Upper lobe of right lung (tissue), 1 donor: ENCODE measurements at places on chromosomes 11 and 22. TPM values are rescaled to one million over a fixed set of nuclear protein-coding genes. Genes with fewer than 3 reads are reported as not detected.
A peak's percentile ranks its signal among the peaks of the same experiment; 100 is the strongest.

DNA sequence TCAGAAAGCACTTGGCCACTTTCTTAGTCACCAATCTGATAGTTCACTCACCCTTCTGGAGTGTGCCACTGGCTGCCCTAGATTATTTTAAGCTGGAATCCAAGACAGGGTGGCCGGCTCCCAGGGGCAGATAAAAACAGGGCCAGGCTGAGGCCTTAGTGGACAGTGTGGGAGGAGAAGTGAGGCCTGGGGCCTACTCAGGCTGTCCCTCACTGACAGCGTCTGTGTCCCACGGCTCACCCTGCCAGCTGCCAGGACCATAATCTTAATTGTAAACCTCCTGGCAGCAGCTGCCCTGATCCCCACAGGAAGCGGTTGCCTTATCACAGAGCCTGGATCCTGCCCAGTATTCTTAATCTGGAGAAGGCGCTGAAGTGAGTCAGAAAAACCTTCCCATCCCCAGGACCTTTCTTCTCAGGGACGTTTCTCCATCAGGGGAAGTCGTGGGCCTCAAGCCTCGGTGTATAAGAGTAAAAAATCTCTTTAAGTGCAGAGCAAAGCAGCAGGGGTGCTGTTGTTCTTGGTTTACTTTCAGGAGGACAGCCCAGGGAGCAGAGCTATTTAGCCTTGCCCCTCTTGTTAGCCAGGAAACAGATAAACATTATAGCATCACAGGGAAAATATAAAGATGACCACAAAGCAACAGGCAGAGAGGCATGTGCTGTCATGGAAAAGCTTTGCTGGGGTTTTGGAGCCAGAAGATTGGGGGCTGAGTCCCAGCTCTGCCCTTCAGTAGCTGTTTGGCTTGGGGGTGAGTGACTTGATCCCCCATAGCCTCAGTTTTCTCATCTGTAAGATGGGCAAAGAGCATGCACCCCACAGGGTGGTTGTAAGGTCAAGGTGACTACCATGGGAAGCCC lies 39.6 kb downstream of the TSPAN18 start:
- no peak for DNase-seq

GRCh38 chr11:82826526-82826925 lies 73.7 kb downstream of the PRCP start:
- DNase-seq, result no peak

OR4D5 gene
- total RNA-seq, result not detected

SLC29A2 gene
- total RNA-seq, result 14.2 TPM

DNA sequence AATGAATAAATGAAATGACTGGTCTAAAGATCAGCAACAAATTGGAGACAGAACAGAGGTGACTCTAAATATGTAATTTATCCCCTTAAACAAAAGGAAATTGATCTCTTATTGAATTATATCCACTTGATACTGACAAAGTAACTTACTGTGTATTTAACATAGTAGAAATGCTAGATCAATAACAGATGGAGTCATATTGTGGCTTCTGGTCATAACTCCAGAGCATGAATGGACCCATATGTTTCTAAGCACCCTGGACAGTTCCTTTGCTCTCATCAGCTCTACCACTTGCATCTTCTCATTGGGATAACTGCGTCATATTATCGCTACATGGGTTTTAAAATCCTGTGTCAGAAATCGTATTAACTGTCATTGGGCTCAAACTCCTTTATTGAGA lies 222.3 kb downstream of the ETS1 start:
- DNase-seq, result no peak

CCDC87 gene
- 0.26 TPM for total RNA-seq

MIF gene
- total RNA-seq, result 236 TPM

DNA sequence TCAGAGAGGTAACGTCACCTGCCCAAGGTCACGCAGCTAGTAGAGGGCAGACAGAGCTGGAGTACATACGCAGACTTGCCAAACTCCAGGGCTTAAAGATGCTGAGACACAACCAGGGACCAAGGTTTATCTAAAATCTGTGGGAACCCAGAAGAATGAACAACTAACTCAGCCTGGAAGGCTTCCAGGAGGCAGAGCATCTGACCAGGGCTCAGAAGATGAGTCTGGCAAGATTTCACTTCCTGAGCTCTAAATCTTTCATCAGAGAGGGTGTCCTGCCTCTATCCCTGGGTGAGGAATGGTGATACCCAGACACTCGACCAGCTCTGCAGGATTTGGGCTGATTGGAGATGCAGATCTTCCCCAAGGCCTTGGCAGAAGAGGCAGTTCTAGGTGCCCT lies 9.1 kb downstream of the GAL3ST1 start:
- no peak for DNase-seq

GRCh38 chr11:72871119-72871518 lies 56.9 kb downstream of the ATG16L2 start:
- no peak for DNase-seq

- no peak for DNase-seq
Observed at GRCh38 chr22:38311323-38311620, 6.0 kb downstream of the CSNK1E start.

CNGA4 gene
- total RNA-seq, result not detected

- peak; percentile 46 for DNase-seq
Observed at GRCh38 chr11:126511475-126512115, 156.1 kb downstream of the ST3GAL4 start.

ASCL2 gene
- total RNA-seq, result 2.2 TPM

DNA sequence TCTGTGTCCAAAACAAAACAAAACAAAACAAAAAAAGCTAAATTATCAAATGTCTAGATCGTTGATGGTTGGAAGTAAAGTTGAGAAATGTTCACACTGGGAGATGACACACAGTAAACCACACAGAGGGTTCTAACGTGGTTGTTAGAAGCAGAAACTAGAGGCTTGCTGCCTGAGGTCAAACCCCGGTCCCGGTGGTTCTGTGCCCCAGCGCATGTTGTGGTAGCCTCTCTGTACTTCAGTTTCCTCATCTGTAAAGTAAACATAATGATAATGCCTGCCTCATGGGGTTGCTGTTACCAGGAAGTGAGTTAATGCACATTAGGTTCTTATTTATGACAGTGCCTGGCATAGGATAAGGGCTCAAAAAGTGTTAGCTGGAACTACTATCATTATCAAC lies 33.4 kb downstream of the PPARA start:
- DNase-seq, result no peak

- DNase-seq, result peak; percentile 70
Observed at GRCh38 chr11:112453601-112454577, 193.2 kb upstream of the PLET1 start.

DNA sequence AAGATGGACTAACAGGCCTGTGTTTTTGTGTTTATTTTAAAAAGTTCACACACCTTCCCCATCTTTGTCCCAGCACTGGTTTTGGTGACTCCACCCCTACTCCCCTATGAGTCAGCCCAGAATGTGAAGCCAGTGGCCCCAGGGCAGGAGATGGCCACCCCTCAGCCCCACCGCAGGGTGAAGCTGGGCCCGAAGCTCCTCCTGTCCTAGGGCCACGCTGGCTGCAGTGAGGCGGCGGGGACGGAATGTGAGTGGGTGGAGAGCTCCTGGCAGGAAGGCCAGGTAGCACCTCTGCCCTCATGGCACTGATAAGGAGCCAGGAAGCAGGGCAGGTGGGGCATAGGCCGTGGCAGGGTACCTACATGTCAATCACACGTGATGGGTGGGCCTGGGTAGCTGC lies 39.9 kb downstream of the SGSM3 start:
- peak; percentile 42 for DNase-seq

DNA sequence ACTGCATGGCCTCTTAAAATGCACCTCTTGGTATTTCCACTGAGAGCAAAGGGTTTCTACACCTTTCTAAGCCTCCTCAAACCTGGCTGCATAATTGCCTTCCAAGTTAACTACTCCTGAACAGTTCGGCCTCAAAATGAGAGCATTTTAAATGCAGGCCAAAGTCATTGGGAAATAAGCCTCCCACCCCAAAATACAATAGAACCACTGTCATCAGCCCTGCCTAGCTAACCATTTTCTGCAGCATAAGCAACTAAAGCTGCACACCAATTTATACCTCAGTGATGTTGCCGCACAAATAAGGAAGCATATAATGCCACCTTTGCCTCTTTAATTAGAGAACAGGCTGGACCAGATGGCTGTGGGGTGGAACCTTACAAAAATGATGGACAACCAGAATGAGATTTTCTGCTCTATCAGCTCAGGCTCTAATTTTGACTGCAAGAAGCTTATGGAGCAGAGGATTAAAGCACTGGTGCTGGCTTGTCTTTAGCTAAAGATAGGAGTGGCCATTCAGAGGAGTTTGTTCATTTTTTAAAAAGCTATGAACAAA lies 4.3 kb downstream of the TOB2 start:
- no peak for DNase-seq

CAPN5 gene
- 6.5 TPM for total RNA-seq

- DNase-seq, result no peak
Observed at GRCh38 chr11:44992181-44992582, 41.5 kb upstream of the TP53I11 start.

DNA sequence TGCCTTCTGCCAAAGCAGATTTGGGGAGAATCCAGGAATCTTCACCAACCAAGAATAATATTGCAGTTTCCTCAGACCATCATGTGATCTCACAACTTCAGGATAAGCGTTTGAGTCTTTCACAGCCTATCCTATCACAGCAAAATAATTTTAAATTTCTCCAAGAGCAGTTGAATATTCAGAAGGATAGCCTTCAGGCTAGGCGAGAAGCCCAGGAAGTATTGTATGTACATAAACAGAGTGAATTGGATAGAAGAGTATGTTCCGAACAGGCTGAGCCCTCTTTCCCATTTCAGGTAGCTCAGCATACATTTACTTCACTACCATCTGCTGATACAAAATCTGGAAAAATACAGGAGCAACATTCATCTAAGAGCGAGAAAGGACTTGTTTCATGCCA lies 36.1 kb downstream of the CEP295 start:
- DNase-seq, result no peak

BARX2 gene
- total RNA-seq, result not detected

GRCh38 chr11:2160736-2161259 lies at the start of gene INS:
Gene INS (minus strand): TSS chr11:2161209. CDS start chr11:2160971, 238 bp downstream.
- no peak for DNase-seq

- DNase-seq, result no peak
Observed at GRCh38 chr22:33472462-33473344, 414.5 kb upstream of the SYN3 start.

GRCh38 chr11:114060392-114061047 lies 1.0 kb downstream of the ZBTB16 start:
- peak; percentile 76 for DNase-seq

DNA sequence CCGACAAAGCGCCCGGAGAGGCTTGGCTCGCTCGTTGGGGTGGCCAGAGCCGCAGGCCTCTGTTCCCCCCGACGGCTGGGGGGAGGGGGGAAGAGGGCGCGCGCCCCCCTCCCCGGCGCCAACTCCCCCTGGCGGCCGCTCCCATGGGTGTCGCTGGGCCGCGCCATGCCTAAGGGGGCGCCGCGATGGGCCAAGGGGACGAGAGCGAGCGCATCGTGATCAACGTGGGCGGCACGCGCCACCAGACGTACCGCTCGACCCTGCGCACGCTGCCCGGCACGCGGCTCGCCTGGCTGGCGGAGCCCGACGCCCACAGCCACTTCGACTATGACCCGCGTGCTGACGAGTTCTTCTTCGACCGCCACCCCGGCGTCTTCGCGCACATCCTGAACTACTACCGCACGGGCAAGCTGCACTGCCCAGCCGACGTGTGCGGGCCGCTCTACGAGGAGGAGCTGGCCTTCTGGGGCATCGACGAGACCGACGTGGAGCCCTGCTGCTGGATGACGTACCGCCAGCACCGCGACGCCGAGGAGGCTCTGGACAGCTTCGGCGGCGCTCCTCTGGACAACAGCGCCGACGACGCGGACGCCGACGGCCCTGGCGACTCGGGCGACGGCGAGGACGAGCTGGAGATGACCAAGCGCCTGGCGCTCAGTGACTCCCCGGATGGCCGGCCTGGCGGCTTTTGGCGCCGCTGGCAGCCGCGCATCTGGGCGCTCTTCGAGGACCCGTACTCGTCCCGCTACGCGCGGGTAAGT lies 1.4 kb downstream of the KCNC1 start:
- DNase-seq, result peak; percentile 47

GRCh38 chr11:10742460-10743208 lies 8.4 kb upstream of the CTR9 start:
- DNase-seq, result no peak

- no peak for DNase-seq
Observed at GRCh38 chr11:108897071-108897481, 232.2 kb downstream of the DDX10 start.

NLRP14 gene
- total RNA-seq, result not detected

GRCh38 chr11:67006029-67006884 lies 16.7 kb upstream of the SYT12 start:
- no peak for DNase-seq

DNA sequence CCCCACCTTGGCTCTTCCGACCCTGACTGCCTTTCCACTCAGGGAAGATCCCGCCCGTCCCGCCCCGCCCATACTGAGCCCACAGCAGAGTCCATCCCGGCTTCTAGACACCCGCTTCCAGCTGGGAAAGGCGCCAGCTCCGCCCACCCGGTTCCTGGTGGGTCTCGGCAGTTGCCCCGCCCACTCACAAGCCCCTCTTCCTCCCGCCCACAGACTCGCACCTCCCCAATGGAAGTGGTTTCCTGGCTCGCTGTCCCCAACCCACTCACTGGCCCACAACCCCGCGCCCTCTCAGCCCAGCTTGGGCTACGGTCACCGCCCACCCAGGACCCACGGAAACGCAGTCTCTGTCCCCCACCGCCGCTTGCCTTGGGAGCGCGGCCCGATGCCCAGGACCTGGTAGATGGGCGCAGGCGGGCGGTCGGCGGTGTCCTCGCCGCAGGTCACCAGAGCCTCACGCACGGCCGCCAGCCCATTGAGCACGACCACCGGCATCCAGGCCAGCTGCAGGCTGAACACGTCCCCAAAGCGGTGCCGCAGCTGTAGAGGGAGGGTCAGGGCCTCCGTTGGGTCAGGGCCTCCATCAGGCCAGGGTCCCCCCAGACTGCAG lies 22.2 kb upstream of the CYP2D6 start:
- DNase-seq, result no peak

- DNase-seq, result no peak
Observed at GRCh38 chr22:24801901-24802465, 4.0 kb upstream of the SGSM1 start.

DNA sequence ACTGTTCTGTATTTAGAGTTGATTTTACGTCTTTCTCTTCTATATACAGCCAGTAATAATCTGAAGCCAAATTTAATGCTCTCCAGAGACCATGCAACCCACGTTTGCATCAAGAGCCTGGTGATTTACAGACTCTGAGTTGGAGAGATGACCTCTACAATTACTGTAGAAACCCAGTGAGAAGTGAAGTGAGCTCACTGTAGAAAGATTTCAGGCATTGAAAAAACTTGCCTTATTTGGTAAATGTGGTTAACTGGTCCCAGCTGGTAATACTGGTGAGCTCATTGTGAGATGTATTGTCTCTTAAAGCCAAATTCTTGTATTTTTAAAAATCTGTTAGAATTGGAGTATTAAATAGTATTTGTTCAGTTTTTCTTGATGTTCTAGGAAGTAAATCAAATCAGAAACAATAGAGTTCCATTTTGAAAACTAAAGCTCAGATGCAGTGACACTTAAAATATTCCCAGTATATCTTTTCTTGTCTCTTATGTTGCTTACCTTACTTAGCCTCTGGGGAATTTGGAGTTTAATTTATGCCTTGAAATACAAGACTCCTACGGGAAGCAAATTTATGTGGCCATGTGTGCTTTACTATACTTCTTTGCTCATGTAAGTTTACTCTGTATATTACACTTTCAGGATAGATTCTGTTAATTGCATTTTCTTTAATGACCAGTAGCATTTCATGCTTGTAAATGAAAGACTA lies 189.9 kb downstream of the ARHGAP42 start:
- DNase-seq, result no peak

C11orf86 gene
- not detected for total RNA-seq

GRCh38 chr22:26360169-26360885 lies 68.7 kb upstream of the ASPHD2 start:
- no peak for DNase-seq
